NCI-H2227 treated with DMSO at 0.1 percent for 48 hours (cell line): ENCODE measurements at places on chromosomes 13 and 19.

- DNase-seq, result no peak
These were observed 10.5 kb downstream of the LYL1 start for GRCh38 chr19:13092158-13092543.

- DNase-seq, result no peak
These were observed 52.6 kb upstream of the URAD start for GRCh38 chr13:28041031-28041461.

- no peak for DNase-seq
These were observed 30.6 kb upstream of the SLC7A10 start for GRCh38 chr19:33256261-33256660.

DNA sequence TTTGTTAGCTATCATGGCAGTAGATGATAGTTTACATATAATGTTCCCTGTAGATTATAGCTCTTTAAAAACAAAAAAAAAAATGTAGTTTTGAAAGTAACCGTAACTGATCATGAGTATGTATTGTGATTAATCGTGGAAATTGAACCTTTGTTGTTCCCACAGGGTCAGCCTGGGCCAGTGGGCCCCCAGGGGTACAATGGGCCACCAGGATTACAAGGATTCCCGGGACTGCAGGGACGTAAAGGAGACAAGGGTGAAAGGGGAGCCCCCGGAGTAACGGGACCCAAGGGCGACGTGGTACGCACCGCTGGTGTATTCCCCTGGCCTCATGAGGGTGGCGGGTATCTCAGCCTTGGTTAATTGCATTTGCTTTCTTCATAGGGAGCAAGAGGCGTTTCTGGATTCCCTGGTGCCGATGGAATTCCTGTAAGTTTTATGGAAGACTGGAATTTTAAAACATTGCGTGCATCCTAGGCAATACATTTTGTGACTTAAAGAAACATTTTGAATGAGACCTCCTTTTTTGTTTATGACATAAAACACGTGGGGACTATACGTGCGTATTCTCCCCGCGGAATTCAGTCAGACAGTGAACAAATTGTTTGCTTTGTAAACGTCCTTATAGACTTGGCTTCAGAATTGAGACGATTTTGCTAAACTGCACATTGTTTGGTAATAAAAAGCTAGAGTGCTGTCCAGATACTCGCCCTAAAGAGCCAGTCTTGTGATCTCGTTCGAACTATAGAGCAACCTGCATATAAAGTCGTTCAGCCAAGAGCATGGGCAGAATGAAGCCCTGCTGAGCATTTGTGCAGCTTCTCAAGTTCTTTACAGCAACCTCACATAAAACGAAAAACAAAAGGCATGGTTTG lies 117.7 kb downstream of the COL4A2 start:
- no peak for DNase-seq

DNA sequence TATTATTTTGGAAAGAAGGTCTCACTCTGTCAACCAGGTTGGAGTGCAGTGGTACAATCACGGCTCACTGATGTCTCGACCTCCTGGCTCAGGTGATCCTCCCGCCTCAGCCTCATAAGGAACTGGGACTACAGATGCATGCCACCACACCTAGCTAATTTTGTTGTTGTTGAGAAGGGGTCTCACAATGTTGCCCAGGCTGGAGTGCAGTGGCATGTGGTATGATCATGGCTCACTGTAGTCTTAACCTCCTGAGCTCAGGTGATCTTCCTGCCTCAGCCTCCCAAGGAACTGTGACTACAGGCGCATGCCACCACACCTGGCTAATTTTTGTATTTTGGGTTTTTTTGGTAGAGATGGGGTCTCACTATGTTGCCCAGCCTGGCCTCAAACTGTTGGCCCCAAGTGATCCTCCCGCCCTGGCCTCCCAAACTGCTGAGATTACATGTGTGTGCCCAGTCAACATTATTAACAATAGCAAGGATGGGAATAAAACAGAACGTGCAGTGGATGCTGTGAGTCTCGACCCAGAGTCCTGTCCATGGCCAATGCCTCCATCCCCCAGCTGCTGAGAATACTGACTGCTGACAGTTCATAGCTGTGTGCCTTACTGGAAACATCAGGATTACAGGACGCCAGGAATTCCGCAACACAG lies 5.4 kb upstream of the MBD3L3 start:
- DNase-seq, result no peak

DNA sequence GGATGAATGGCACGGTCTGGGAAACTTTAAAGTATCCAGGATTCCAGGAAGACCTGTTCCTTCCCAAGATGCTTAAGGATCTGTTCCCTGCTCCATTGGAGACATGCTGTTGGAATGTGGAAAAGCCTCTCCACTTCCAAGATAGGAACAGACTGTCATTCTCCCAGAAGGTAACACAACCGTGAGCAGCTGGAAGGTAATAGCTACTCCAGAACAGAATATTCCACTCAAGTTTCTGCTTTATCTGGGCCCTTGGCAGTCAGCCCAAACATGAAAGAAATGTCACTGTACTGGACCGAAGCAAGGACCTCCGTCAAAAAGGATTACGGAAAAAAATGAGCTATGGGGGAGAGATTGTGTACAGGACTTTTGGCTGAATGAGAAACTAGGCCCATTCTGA lies 420.9 kb upstream of the NBEA start:
- DNase-seq, result no peak

DNA sequence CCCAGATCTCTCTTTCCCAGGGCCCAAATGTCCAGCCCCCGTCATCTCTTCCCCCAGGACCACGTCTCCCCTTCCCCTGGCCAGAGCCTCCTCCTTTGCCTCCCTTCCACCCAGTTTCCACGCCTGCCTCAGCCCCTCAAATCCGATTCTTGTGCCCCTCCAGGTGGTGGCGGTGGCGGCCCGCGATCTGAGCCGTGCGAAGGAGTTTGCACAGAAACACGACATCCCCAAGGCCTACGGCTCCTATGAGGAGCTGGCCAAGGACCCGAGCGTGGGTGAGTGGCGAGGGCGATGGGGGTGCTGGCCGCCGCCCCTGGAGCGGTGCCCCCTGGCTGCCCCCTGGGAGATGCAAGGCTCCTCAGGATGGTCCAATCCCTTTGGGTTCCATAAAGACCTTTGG lies 1.3 kb downstream of the DHDH start:
- DNase-seq, result no peak

GRCh38 chr13:114151031-114151430 lies 18.6 kb upstream of the RASA3 start:
- no peak for DNase-seq

DNA sequence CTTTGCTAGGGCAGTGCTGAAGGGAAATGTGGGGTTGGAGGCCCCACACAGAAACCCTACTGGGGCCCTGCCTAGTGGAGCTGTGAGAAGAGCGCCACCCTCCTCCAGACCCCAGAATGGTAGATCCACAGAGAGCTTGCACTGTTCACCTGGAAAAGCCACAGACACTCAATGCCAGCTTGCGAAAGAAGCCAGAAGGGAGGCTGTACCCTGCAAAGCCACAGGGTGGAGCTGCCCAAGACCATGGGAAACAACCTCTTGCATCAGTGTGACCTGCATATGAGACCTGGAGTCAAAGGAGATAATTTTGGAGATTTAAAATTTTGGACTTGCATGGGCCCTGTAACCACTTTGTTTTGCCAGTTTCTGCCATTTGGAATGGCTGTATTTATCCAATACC lies 615.4 kb upstream of the MIR17HG start:
- no peak for DNase-seq

- DNase-seq, result no peak
These were observed 58.3 kb downstream of the ZMYM2 start for GRCh38 chr13:20016649-20017364.

- DNase-seq, result no peak
These were observed 9.9 kb downstream of the FXYD5 start for GRCh38 chr19:35164418-35164817.

DNA sequence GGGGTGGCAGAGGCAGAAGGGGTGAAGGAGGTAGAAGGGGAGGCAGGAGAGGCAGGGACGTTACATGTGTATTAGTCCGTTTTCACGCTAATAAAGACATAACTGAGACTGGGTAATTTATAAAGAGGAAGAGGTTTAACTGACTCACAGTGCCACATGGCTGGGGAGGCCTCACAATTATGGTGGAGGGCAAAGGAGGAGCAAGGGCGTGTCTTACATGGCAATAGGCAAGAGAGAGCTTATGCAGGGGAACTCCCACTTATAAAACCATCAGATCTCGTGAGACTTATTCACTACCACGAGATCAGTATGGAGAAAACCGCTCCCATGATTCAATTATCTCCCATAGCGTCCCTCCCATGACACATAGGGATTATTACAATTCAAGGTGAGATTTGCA lies 19.0 kb upstream of the ACOD1 start:
- DNase-seq, result no peak

DNA sequence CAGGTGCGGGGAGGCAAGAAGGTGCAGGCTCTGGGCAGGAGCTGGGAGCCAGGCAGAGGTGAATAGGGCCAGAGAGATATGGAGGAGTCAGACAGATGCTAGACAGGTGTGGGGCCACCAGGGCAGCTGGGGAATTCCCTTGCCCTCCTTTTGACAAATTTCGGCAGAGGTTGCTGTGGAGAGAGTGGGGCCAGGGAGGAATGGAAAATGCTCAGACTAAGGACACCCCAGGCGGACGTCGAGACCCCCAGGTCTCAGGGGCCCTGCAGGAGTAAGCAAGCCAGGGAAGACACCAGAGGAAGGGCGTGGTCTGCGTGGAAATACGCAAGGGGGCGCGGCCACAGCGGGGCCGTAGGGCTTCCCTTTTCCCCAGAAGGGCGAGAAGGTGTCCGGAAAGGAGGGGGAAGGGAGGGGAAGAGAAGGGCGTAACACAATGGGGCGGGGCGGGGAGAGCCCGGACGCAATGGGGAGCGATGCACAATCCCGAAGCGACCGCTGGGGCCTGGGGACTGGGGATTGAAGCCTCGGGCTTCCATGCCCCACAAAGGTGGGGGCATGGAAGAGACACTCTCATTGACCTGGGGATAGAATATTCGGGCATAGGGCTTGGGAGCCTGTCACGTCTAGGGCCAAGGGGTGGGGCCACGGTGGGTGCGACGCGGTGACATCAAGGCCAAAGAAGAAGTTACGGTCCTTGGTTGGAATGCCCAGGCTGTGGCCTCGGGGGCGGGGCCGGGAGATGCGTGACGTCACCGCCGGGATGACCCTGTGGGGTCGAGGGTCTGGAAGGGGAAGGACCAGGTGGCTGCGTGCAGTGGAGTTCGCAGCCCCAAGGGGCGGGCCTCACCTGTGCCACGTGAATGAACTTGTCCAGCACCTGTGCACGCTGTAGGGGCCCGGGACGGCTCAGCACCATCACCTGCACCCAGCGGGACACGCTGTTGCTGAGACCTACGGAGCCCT lies 8.2 kb downstream of the RASGRP4 start:
- DNase-seq, result peak; percentile 85

- no peak for DNase-seq
These were observed 55.3 kb downstream of the PTPRS start for GRCh38 chr19:5285311-5285710.

GRCh38 chr13:52421216-52421615 lies 15.2 kb upstream of the THSD1 start:
- no peak for DNase-seq

GRCh38 chr19:42090672-42091071 lies 14.7 kb downstream of the ZNF574 start:
- DNase-seq, result no peak

- DNase-seq, result no peak
These were observed 7.6 kb downstream of the F2RL3 start for GRCh38 chr19:16896146-16897028.

DNA sequence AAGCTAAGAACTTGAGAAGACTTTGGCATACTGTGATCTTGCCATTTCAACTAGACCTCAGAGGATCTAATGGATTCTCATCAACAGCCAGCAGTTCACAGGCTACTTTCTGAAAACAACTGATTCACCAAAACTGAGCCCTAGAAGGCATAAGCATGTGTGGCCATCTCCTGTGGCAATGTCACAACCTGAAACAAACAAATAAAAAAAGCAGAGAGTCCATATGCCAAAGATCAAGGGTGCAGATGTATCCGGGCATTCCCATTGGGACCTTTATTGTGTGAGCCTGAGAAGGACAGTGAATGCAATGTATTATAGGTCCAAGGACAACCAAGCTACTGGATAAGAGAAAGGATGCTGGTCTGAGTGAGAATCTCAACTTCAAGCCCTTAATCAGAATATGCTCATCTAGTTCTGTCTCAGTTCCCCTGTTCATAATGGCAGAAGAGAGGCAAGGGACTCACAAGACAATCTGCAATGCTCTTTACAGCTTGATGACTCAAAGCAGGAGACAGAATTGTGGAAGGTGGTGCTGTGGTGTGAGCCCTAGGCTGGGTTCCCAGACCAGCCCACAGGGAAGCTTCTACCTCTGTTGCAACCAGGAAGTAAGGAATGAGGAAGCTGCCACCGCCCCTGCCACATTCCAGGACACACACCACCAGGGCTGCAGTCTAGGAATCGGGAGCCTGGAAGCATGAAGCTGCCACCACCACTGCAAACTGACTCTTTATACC lies 133.7 kb downstream of the RAP2A start:
- no peak for DNase-seq

- DNase-seq, result no peak
These were observed 7.8 kb upstream of the CDK8 start for GRCh38 chr13:26246154-26246553.

DNA sequence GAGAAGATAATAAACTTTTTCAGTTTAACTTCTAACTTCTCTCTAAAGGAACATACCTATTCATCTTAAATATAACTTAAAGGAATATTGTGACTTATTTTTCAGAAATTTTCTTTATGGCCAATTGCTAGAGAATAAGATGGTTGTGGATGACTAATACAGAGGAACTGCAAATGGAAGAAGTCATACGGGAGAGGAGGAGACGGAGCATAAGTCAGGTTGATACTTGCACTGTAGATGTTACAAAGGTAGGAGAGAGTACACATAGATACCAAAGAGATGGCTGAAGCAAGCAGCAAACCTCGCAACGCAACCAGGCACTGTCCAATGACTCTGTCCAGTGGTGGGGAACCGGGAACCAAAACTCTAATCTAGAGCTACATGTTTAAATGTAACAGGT lies 963.4 kb downstream of the PCDH9 start:
- DNase-seq, result no peak

GRCh38 chr13:64202517-64202916 lies 2786.9 kb upstream of the PCDH20 start:
- no peak for DNase-seq

DNA sequence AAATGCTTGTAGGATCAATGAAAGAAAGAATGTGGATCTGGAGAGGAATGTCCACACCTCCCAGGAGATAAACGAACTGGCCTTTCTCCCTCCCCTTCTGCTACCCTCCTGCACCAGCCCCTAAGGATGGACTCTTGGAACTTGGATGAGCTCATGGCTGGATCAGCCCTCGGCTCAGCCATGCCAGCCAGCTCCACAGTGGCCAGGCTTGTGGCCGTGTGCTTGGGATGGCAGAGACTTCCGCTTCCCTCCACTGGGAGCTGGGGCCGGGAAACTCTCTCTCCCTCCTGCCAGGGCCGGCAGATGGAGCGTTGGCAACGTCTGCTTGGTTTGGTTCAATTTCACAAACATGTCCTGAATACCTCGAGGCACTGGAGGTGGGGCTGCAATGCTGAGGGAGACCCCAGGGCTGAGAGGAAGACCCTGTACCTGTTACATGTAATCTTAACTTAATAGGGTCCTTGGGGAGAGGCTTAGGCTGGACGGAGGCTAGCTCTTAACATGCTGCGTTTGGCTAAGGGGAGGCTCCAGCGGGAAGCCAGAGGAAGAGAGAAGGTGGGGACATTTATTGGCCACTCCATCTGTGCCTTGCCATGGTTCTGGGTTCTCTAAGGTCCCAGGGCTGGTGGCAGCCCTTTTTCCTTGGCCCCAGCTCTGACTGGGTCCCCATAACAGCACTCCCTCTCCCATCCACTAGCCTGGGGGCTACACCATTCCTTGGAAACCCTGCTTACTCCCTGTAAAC lies 152.5 kb downstream of the IER2 start:
- no peak for DNase-seq
